ENCODE measurements at places on chromosomes 1 and 21.

DNA sequence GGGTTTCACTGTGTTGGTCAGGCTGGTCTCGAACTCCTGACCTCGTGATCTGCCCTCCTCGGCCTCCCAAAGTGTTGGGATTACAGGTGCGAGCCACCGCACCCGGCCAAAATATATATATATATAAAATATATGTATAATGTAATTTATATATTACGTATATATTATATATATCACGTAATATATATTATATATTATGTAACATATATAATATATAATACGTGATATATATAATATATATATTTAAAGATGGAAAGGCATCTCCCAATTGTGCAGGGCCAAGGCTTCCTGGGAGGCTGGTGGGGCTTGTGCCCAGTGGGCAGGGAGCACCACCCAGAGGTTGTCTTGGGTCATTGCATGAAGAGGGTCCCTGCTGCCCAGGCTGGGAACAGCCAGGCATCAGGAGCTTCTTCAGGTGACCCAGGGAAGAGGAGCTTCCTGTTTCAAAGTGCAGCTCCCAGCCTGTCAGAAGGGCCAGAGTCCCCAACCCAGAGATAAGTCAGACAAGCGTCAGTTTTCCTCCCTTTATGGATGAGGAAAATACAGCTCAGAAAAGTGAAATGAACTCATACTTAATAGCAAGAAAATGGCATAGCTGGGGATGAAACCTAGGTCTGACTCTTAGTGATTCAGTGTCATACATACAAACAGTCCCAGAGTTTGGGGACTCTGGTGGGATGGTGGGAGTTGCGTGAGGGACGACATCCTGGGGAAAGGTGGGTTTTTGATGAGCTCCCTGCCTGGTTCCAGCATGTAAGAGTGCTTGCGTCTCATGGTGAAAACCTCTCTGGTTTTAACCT lies 12.0 kb downstream of the UBE2Q1 start:
- peak; percentile 37 for DNase-seq

GRCh38 chr1:62386351-62387121 lies 50.3 kb upstream of the USP1 start:
- DNase-seq, result no peak

DNA sequence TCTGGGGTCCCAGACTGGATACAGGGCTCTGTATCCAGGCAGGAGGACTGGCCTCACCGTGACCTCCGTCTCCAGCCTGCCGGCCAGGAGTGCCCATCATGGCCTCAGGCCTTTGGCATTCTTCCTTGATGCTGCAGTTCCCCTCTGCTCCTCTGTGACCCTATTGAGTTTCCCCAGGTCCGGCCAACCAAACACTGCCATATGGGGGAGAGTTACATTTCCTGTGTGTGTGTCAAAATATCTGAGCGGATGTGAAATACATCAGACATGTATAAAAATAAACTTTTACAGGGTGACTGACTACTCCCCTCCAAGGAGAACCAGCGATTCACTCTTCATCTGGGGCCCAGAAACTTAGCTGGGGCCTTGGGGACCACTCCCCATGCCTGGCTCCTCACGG lies 10.2 kb upstream of the UBL4B start:
- no peak for DNase-seq

DNA sequence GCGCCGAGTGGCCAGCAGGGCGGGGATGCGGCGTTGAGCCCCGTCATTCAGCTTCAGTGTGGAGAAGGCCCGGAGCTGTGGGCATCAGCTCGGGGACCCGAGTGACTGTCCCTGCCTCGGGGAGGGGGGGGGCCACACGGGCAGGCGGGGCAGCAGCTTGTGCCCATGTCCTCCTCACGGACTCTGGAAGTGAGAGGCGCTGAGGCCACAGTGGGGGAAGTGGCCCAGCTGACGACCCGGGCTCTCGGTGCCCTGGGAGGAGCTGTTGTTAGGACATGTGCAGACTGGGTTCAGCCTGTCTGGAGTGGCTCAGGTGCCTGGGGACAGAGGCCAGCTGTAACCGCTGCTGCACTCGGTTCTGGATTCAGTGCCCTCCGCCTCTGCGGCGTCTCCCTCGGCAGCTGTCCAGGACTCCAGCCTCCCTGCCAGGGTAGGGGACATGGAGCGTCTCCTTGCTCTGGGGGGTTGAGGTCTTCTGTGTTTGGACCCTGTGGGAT lies 71.1 kb downstream of the SKI start:
- no peak for DNase-seq

- no peak for DNase-seq
These were observed 31.4 kb upstream of the COL6A1 start for GRCh38 chr21:45949928-45950739.

DNA sequence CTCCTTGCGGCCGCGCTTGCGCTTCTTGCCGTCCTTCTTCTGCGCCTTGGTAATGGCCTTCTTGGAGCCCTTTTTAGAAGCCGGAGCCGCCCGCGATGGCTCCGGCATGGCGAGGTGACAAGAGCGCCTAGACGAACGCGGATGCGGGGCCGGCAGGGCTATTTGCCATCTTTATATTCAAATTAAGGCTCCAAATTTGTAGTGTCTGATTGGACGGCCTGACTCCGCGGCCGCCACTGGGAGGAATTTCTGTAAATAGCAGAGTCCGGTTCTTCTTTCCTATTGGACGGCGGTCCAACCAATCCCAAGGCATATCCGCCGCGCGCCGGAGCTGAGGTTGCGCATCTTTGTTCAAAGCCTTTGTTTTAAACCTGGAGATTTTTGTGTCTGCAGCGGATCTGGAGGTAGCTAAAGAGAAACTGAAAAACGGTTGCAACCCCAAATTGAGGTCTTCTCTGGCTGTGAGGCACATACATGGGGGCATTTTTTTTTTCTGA lies 22.6 kb upstream of the RNF187 start:
- peak; percentile 93 for DNase-seq

- DNase-seq, result no peak
These were observed 46.5 kb upstream of the NUF2 start for GRCh38 chr1:163275222-163275621.

- DNase-seq, result no peak
These were observed 286.0 kb downstream of the HLX start for GRCh38 chr1:221164951-221165838.

- DNase-seq, result no peak
These were observed 16.2 kb upstream of the MYOG start for GRCh38 chr1:203101813-203102634.

- no peak for DNase-seq
These were observed 9.4 kb downstream of the TRIM45 start for GRCh38 chr1:117112047-117112717.

- DNase-seq, result no peak
These were observed 2.7 kb upstream of the MMEL1 start for GRCh38 chr1:2635361-2636010.

- DNase-seq, result no peak
These were observed 408.1 kb downstream of the USH2A start for GRCh38 chr1:216015116-216015515.

GRCh38 chr1:193321242-193321840 lies 134.9 kb upstream of the B3GALT2 start:
- no peak for DNase-seq

GRCh38 chr21:32423320-32424190 lies 11.0 kb downstream of the EVA1C start:
- DNase-seq, result no peak

DNA sequence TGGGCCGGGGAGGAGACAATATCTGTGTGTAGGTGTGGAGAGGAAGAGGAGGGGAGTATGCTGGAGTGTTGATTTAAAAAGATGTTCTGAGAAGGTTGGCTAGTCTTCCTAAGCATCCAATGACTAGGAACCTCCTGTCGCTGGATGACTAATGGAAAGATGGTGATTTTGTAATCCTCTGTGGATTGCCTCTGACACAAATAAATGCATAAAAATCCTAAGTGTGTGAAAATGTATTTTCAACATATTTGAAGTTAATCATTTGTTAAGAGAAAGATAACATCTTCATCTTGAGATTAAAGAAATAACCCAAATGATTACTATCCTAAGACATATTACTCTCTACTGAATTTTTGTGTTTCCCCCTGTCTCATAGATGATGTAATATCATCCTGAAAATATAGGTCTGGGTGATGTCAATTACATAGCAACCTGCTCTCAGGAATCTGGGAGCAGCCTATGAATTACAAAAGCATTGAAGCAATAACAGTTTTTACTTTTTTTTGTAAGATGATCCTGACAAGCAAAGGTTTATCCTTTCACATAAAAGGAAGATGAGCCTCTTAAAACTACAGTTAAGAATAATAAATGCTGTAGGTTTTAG lies 220.5 kb upstream of the MAP1LC3C start:
- no peak for DNase-seq

DNA sequence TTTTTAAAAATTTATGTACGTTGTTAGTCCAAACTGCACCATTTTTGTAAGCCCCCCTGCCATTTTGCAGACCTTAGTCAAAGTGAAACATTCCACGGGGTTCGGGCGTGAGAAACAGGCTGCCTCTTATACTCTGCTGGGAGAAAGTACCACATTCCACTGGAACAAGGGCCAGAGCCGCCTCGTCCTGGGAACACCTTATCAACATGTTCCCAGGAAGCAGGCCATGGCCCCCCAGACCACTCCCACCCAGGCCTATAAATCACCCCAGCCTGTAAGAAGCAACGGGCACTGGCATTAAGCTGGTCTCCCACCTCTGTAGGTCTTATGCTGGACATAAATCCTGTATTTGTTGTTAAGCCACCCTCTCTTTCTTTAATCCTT lies 854 bp upstream of the ZRANB2 start:
- DNase-seq, result no peak

- no peak for DNase-seq
These were observed 31.1 kb downstream of the DIP2A start for GRCh38 chr21:46489800-46490199.

DNA sequence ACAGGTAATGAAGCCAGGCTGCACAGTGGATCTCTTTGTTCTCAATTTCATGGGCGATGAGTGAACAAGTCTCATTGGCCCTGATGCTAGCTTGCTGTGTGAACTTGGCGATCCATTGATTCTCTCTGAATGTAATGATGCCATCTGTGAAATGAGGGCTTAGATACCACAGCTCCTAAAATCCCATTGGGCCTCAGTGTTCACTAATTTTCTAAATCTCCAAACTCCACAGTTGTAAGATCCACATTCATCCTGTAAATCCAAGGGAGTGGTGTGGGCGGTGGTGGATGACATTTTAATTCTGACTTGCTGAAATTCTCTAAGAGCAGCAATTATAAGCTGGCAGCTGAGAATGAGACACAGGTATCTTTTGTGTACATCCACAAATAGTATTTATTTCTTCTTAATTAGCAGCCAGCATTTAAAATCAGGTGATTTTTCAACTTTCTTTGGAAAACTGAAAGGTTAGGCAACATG lies 9.6 kb upstream of the ACTL8 start:
- DNase-seq, result no peak

GRCh38 chr1:202505356-202505755 lies 156.9 kb downstream of the PPP1R12B start:
- no peak for DNase-seq

GRCh38 chr1:25145775-25146393 lies 86.4 kb downstream of the SYF2 start:
- DNase-seq, result no peak

DNA sequence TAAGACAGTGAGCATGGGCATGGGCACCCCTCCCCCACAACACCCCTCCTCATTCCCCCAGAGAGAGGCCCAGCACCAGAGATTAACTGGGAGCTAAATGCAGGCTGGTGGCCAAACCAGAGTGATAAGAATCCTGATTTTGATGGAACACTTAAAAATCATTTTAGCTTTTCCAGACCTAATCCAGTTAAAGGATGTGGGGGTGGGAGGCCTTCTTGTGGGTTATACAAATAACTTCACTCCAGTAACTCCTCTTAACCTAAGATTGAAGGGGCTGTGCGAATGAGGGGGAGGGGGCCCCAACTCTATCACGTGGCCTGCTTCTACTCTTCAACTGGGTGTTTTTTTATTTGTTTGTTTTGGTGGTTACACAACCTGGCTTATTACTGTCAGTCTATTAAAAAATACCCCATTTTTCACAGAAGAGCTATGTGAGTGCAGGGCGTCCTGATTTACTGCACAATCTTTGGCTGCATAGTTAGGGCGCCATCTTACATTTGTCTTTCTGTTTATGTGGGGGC lies 398.1 kb upstream of the LYPLAL1 start:
- no peak for DNase-seq

GRCh38 chr1:193592317-193592716 lies 405.9 kb upstream of the B3GALT2 start:
- DNase-seq, result no peak

GRCh38 chr1:77175230-77175844 lies 43.9 kb downstream of the PIGK start:
- DNase-seq, result no peak

GRCh38 chr1:153938996-153939395 lies 7.5 kb downstream of the DENND4B start:
- DNase-seq, result no peak

DNA sequence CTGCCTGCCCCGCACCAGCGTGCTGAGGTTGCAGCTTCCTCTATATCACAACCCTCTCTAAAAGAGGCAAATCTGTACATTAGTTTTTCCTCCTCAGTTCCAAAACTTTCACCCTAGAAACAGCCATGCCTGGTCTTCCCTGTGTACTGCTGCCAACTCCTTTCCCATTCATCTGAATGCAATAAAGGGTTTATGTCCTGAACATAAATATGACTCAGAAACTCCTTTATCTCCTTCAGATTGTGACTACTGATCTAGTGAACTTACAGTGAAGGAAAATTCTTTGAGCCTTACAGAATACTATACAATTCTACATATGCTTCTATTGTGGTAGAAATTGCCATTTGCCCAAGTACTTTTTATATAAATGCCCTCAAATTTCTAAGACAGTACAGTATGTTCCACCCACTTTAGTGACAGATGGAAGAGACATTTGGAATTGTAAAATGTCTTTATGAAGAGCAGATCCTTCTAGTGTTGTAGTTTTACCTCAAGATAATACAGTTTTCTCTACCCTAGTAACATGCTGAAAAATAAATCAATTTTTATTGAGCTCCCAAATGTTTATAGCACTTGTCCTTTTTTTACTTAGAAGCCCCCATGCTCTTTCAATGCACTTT lies 345.1 kb upstream of the SNX7 start:
- no peak for DNase-seq

DNA sequence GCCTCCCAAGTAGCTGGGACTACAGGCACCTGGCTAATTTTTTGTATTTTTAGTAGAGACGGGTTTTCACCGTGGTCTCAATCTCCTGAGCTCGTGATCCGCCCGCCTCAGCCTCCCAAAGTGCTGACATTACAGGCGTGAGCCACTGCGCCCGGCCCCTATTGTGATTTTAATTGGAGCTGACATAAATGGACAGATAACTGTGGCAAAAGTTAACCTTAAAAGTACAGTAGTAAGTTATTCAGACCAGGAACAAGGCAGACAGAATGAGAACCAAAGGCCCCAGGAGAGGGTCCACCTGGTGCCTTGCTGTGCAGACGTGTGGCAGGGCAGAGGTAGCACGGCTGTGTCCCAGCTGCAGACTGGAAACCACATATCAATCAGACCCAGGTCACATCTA lies 11.0 kb downstream of the TMEM201 start:
- DNase-seq, result no peak
